Transverse colon (tissue), 4 donors: ENCODE measurements at places on chromosomes 5 and 9.

DNA sequence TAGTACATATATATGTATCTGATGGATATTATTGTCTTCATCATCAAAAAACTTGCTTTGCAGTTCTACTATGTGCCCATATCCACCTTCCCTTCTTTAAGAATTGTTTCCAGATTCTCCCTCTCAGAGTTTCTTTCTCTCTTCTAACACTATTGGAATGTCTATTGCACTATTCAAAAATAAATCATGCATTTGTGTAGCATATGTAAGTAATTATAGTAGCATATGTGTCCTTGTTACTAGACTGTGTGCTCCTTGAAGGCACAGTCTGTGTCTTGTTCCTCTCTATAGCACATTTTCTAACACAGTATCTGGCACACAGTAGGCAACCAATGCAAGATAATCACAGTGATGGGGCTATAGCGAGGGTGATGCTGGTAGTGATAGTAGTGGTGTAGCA is 43.4 kb upstream of the TRIM32 start:
- H3K4me1 ChIP-seq, result no peaks in the 10 kb centered on the region
- no peaks in the 10 kb centered on the region for H3K27me3 ChIP-seq
- H3K4me3 ChIP-seq, result no peak overlapping the region
- no peak overlapping the region for H3K27ac ChIP-seq

DNA sequence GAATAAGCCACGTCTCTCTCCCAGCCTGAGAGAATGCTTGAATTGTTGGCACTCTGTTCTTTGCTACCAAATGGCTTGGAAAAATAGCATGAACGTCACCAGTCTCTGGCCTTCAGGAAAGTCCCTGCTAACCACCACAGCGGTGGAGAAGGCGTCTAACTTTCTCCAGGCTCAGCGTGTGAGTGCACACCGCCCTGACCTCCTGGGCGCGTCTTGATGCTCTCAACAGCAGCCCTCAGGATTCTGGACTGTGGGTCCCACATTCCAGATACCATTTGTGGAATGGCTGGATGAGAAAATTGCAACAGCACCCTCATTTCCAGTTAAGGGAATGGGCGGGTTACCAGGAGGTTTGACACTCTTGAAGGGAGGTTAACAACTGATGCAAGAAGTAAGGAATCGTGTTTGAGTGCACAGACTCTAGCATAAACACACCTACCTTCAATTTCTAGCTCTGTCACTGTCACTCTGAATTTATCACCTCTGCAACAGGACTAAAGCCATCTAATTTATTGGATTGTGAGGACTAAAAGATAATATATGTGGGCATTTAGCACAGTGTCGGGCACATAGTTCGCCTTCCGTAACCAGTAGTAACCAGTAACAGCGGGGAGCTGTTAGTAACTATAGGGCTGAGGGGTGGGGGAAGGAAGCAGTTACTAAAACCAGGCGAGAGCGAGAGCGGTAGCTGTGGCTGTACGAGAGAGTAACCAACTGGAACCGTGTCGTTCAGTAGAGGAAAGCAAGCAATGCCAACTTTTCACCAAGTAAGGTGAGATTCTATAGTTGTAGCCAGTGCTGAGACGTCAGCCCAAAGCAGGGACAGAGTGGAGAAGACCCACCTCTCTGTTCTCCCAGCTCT is 807 bp upstream of the PLGRKT start:
- peak overlapping the region; percentile 61 for H3K4me3 ChIP-seq
- H3K4me1 ChIP-seq, result peaks cover 6% of the 10 kb centered on the region
- peak; percentile 34 for DNase-seq
- H3K36me3 ChIP-seq, result no peaks in the 10 kb centered on the region

DNA sequence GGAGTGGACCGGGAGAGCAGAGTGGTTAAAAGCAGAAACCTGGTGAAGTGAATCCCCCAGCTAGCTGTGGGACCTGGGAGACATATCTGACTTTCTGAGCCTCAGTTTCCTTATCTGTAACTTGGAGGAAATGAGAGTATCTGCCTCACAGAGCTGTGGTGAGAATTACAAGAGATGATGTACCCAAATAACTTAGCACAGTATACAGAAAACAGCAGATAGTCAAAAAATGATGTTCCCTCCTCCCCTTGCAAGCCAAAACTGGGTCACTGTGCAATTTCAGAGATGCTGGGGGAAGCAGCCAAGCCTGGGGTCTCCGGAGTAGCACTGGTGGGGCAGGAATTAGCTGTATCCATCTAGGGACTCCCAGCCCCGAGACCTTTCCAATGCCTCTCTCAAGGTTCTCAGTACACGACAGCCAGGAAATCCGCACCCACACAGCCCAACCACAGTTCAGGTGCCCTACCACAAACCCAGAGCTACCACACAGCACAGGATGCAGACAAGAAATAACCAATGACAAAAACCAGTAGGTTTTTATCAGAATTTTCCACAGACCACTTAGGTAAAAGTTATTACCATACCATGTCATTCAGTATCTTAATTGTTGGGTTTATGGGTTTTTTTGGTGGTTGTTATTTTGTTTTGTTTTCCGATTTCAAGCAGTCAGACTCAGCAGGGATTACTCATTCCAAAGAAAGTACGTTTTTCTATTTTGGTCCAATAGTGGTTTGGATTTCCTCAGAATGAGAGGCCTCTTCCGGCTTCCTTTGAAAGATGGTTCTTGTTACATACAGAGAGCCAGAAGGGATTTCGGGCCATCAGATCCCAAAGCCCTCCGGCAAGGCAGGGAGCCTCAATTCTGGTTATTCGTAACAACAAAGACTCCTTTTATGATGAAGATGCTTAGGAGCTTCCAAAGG is 4.9 kb upstream of the HRH2 start:
- peak; percentile 15 for DNase-seq
- peaks cover 18% of the 10 kb centered on the region for H3K27me3 ChIP-seq
- H3K27ac ChIP-seq, result no peak overlapping the region
- H3K36me3 ChIP-seq, result no peaks in the 10 kb centered on the region
- no peaks in the 10 kb centered on the region for H3K4me1 ChIP-seq

DNA sequence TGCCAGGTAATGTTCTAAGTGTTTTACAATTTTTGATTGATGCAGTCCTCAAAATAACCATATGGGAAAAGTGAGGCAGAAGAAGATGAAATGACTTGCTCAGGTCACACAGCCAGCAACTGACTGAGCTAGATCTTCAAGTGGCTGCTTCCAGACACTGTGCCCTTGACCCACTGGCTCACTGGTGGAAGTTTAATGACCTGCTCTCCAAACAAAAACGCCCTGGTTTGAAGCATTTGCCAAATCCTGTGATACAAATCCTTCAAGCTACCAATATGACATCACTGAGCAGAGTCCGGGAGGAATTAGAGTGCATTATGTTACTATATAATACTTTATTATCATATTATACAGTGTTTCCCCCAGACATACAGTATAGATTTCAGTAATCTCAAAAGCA is 459.4 kb downstream of the GADD45G start:
- no peaks in the 10 kb centered on the region for H3K4me1 ChIP-seq
- no peaks in the 10 kb centered on the region for H3K27me3 ChIP-seq
- DNase-seq, result no peak
- H3K4me3 ChIP-seq, result no peak overlapping the region
- no peak overlapping the region for H3K27ac ChIP-seq
- H3K36me3 ChIP-seq, result no peaks in the 10 kb centered on the region

- H3K4me3 ChIP-seq, result no peak overlapping the region
- DNase-seq, result no peak
- H3K27ac ChIP-seq, result no peak overlapping the region
- no peaks in the 10 kb centered on the region for H3K4me1 ChIP-seq
Observed at GRCh38 chr9:126852086-126852688, 8.3 kb upstream of the ZBTB34 start.

DNA sequence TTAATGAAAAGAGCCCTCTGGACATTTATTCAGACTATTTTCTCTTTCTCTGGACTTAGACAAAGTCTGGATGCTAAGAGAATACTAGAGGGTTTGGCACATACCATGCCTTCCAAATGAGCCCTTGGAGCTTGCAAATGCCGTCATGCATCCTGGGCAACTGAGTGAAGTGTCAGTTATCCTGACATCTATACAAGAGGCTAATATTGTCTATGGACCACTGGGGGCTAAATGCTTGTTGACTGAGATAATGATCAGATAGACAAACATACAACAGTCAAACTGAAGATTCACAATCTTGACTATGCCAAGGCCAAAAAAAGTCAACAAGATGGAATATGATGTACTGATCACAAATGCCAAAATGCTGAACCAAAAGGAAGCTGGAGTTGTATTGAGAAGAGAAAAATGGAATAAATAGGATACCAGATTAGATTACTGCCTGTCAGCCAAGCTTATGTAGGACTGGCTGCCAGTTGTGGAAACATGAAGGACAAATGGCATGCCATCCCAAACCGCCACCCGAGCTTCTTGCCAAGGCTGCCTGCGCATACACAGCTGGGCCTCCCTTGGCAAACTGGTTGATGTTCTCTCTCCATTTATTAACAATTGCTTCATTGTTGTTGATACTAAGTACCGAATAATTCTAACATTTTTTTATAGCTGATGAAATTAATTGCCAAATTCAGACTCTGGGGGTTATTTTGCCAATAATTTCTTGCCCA is 240.1 kb upstream of the GRAMD2B start:
- DNase-seq, result no peak
- no peak overlapping the region for H3K4me3 ChIP-seq

GRCh38 chr9:73782166-73782565 is 630.5 kb downstream of the ANXA1 start:
- H3K36me3 ChIP-seq, result no peaks in the 10 kb centered on the region
- no peaks in the 10 kb centered on the region for H3K4me1 ChIP-seq
- H3K4me3 ChIP-seq, result no peak overlapping the region
- DNase-seq, result no peak
- H3K27me3 ChIP-seq, result no peaks in the 10 kb centered on the region

DNA sequence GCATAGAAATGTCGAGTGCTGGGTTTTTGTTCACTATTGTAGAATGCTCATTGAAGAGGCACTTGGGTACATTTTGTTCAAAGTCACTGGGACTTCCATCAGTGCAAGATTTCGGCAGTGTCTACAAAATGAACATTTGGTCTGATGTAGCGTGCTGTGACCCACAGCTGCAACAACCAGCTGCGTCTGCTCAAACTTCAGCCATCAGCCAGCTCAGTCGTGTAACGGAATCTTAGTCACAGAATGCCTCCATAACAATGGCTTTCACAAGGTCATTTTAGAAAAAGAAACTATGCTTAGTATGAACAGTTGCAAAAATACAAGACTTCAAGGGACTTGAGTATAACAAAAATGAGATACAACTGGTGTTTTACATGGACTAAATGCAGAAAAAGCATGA is 828.1 kb upstream of the GRAMD2B start:
- no peaks in the 10 kb centered on the region for H3K36me3 ChIP-seq
- H3K4me1 ChIP-seq, result no peaks in the 10 kb centered on the region
- H3K27me3 ChIP-seq, result no peaks in the 10 kb centered on the region
- H3K4me3 ChIP-seq, result no peak overlapping the region
- no peak overlapping the region for H3K27ac ChIP-seq

DNA sequence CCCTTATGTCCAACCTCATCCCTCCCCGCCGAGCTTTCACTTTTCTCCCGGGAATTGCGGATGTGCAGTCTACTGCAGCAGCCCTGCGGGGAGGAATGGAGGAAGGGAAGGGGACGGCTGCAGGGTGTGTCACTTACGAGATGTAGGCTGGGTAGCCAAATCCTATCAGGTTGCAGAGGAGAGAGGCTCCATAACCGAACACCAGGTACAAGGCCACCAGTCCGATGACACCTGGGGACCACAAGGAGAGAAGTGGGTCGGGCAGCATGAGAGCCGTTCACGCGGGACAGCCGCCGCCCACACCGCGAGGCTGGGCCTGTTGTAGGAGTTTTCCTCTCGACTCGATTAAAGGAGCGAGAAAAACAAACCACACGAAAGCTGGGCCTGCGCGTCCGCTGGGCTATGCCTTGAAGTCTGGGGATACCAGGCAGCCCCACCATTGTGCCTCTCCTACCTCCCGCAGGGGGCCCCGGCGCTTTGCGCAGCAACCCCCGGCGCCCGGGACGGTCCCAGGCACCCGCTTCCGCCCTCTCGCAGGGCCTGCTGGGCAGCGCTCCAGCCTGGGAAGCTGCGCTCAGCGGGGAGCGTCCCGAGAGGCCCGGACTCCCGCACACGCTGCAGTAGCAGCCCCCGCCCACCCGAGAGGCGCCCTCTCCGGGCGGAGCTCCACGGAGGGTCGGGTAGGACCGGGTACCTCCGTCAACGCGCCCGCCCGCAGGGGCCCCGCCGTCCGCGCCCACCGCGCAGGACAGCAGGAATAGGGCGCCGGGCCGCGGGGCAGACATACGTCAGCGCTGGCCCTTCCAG is 798 bp downstream of the REEP5 start:
- peak overlapping the region; percentile 100 for H3K27ac ChIP-seq
- no peaks in the 10 kb centered on the region for H3K27me3 ChIP-seq
- H3K4me1 ChIP-seq, result peaks cover 28% of the 10 kb centered on the region

GRCh38 chr9:137441289-137441934 is at the start of gene ENTPD8:
Gene ENTPD8 (minus strand): TSS chr9:137441357. CDS start chr9:137438285, 3,072 bp downstream.
- H3K27ac ChIP-seq, result no peak within 1 kb of the TSS
- peak within 1 kb of the TSS; percentile 43 for H3K4me3 ChIP-seq
- H3K36me3 ChIP-seq, result no peaks in the 10 kb centered on the region
- H3K4me1 ChIP-seq, result peaks cover 34% of the 10 kb centered on the region
- DNase-seq, result peak; percentile 89

GRCh38 chr5:158423623-158424200 is 564.8 kb upstream of the CLINT1 start:
- DNase-seq, result no peak
- H3K27ac ChIP-seq, result no peak overlapping the region
- H3K36me3 ChIP-seq, result no peaks in the 10 kb centered on the region
- no peaks in the 10 kb centered on the region for H3K4me1 ChIP-seq
- H3K4me3 ChIP-seq, result no peak overlapping the region
- no peaks in the 10 kb centered on the region for H3K27me3 ChIP-seq

GRCh38 chr9:123697686-123698085 is 232.2 kb downstream of the DENND1A start:
- no peaks in the 10 kb centered on the region for H3K27me3 ChIP-seq
- DNase-seq, result no peak
- no peak overlapping the region for H3K4me3 ChIP-seq
- H3K27ac ChIP-seq, result no peak overlapping the region
- H3K4me1 ChIP-seq, result no peaks in the 10 kb centered on the region

- H3K36me3 ChIP-seq, result no peaks in the 10 kb centered on the region
- no peaks in the 10 kb centered on the region for H3K4me1 ChIP-seq
- no peaks in the 10 kb centered on the region for H3K27me3 ChIP-seq
Observed at GRCh38 chr5:33120671-33121070, 320.1 kb upstream of the TARS1 start.

DNA sequence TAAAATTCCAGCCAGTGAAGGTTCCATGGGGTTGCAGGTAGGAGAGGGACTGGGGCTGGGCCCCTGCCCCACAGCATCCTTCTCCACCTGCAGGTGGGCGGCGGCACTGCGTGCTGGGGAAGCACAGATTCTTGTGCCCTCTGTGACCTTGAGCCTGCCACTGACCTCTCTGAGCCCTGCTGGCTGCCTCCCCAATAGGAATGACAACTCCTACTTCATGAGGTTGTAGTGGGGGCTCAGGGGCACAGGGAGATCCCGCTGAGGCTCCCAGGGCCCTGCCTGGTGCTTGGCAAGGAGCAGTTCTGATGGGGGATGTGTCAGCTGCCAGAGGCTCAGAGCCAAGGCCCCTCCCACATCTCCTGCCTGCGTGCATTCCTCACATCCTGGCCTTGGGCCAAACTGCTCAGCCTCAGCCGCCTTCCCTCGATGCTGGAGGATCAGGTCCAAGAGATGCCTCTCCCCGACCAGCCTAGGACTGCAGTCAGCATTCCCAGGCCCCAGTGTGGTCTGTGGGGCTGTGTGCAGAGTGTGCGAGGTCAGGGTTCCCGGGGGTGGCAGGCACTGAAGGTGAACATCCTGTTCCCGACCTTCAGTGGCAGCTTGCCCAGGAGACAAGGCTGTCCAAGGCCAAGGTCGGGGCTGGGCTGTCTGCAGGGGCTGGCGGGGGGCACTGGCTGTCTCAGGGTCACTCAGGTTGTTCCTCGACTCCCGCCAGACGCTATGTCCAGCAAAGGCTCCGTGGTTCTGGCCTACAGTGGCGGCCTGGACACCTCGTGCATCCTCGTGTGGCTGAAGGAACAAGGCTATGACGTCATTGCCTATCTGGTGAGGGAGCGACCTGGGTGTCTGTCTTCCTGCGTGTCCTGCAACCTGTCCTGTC is 7.0 kb downstream of the ASS1 start:
- DNase-seq, result peak; percentile 87
- no peak overlapping the region for H3K4me3 ChIP-seq
